ENCODE measurements at places on chromosomes 16 and 17.

- DNase-seq, result no peak
Observed at GRCh38 chr17:17800504-17801021, 36.2 kb downstream of the SREBF1 start.

- no peak for DNase-seq
Observed at GRCh38 chr17:62780269-62780668, 27.8 kb downstream of the MARCHF10 start.

DNA sequence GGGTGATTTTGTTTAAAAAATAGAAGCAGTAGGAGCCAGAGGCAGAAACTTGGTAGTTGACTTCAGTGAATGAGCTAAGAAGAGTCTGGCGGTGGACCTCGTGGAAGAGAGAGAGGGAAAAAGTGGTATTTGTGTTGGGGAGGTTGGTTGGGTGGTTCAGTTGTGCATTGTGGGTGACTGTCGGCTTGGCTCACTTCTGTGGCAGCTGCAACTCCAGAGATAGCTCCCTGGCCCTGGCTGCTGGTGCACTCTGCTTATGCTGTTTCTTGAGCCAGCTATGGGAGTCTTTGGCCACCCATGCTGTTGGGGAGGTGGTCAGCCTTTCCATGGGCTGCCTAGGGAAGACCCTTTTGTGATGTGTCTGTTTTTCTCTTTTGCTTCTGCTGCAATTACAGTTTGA lies 50.4 kb upstream of the CRISPLD2 start:
- DNase-seq, result no peak

GRCh38 chr17:32267690-32268205 lies 2.1 kb downstream of the RHBDL3 start:
- no peak for DNase-seq

DNA sequence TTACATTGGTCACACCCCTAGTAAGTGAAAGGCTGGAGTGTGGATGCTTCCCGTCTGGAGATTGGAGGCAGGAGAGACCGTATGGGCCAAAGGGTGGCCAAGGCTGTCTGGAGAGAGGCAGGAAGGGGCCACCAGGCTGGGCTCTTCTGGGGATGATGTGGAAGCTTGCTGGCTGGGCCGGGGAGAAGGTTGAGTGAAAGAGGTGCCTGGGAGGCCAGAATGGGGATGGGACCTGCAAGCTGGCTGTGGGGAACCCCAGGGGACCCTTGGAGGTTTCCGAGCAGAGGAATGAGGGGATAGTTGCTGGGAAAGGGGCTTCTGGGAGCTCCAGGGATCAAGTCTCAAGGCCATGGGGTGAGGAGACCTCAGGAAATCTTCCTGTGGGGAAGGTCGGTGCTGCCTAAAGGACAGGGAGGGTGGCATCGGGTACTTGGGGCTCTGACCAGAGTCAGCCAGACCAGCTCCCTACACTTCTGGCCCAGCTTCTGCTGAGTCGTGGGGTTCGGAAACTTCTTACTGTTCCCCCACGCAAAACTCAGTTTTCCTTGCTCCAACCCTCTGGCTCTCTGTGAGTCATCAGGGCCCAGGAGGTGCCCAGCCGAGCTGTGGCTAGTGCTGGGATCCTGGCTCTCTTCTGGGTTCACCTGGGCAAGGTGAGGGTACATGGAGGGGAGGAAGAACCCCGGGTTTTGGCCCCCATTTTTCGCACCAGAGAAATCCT lies 3.1 kb downstream of the MRC2 start:
- DNase-seq, result no peak

GRCh38 chr17:77665833-77666232 lies 292.7 kb upstream of the TNRC6C start:
- no peak for DNase-seq

DNA sequence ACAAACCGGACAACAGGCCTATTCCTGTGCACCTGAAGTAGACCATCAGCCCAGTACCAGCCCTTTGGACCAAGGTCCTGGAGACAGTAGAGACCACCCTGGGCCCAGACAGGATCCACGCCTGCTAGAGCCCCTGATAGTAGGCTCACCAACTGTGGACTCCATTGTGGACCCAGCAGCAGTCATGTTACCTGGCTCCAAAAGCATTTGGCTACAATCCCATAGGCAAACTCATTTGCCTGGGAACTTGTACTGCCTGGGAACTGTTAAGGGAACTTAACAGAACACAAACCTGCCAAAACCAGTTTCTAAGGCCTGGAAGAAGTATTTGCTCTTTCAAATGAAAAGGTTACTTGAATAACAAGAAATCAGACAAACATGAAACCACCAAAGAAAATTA lies 10.0 kb upstream of the ACSM1 start:
- no peak for DNase-seq

DNA sequence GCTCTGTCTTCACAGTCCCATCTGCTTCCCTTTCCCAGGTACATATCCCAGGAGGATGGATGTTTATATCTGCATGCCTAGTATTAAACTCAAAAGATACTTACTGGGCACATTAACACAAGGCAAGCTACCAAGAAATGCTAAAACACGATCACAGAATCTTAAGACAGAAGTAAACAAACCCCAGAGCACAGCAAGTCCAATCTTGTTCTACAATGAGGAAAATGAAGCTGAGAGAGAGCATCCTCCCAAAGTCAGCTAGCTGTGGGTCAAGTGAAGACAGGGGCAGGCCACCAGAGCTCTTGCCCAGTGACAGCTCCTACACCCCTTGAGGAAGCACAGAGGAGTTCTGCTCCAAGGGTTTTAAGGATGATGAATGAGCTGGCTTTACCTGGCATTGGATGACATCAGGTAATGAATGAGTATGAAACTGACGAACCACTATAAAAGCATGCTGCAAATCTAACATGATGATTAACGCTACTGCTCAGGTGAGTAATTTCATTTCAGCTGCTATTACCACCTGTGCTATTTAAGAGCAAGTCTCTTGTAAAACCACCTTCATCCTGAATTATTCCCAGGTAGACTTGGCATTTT lies 20.3 kb downstream of the XPO6 start:
- no peak for DNase-seq

DNA sequence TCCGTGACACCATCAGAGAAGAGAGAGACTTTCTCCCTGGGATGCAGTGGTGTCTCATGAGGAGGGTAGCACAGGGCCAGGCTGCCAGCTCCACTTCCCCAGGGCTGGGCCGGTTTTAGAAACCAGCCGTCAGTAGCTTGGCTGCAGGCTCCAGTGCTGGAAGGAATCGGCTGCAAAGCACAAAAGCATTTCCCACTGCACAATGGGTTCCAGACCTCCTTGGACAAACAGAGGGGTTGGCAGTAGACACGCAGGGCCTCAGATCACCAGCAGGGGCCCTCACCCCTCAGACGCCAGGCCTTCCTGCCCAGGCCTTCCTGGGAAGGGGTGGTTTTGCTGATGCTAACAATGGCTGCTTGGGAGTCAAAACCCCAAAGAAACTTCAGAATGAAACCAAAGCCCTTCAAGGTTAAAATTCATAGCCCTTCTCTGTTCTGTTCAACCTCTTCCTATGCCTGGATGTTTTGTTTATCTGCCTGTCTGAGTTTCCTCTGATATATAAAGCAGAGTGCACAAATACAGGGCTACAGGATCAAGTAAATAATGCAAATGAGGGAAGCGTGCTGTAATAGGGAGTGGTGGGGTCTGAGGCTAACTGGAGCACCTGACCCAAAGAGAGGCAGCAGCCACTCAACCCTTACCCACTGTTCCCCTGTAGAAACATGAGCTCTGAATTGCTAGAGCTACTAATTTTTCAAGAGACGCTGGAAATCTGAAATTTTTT lies 26.2 kb downstream of the TEKT5 start:
- no peak for DNase-seq

GRCh38 chr17:68306819-68307218 lies 15.5 kb downstream of the ARSG start:
- DNase-seq, result no peak

GRCh38 chr17:53166731-53167130 lies 656.0 kb upstream of the KIF2B start:
- DNase-seq, result no peak

DNA sequence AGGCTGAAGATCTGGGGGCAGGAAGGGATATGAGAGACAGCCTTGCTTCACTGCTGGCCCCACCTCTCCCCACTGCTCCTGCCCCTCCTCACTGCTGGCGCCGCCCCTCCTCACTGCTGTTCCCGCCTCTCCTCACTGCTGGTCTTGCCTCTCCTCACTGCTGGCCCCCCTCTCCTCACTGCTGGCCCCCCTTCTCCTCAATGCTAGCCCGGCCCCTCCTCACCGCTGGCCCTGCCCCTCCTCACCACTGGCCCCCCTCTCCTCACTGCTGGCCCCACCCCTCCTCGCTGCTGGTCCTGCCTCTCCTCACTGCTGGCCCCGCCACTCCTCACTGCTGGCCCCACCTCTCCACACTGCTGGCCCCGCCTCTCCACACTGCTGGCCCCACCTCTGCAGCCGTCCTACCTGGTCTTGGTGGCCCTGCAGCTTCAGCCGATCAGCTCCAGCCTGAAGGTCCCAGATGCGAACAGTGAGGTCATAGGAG lies 9.5 kb upstream of the PAM16 start:
- no peak for DNase-seq

- no peak for DNase-seq
Observed at GRCh38 chr17:49566668-49567071, 9.0 kb upstream of the NXPH3 start.

DNA sequence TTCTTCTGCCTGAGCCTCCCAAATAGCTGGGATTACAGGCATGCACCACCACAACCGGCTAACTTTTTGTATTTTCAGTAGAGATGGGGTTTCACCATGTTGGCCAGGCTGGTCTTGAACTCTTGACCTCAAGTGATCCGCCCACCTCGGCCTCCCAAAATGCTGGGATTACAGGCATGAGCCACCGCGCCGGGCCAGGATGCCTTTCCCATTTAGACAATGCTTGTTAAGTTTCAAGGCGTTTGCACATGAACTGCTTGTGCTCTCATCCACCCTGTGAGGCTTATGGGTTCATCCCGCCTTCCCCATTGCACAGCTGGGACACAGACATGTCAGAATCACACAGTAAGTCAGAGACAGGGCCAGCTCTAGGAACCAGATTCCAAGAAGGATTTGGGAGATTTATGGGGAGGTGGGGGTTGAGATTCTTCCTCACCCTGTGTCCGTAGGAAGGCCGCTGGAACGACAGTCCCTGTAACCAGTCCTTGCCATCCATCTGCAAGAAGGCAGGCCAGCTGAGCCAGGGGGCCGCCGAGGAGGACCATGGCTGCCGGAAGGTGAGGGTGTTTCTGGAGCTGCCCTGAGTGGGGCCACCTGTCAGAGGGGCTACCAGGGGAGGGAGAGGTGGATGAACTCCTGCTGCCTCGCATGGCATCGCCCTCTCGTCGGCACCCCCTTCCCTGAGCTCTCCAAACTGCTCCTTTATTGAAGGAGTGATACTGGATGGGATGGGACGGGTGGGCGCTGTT lies 46.3 kb downstream of the MRC2 start:
- no peak for DNase-seq

GRCh38 chr16:87417528-87417910 lies 25.4 kb downstream of the MAP1LC3B start:
- DNase-seq, result no peak

GRCh38 chr16:28596840-28597691 lies at the start of gene SULT1A2:
TSS of gene SULT1A2 (minus strand) at chr16:28597050. CDS start at chr16:28595930, 1,120 bp downstream.
- no peak for DNase-seq

DNA sequence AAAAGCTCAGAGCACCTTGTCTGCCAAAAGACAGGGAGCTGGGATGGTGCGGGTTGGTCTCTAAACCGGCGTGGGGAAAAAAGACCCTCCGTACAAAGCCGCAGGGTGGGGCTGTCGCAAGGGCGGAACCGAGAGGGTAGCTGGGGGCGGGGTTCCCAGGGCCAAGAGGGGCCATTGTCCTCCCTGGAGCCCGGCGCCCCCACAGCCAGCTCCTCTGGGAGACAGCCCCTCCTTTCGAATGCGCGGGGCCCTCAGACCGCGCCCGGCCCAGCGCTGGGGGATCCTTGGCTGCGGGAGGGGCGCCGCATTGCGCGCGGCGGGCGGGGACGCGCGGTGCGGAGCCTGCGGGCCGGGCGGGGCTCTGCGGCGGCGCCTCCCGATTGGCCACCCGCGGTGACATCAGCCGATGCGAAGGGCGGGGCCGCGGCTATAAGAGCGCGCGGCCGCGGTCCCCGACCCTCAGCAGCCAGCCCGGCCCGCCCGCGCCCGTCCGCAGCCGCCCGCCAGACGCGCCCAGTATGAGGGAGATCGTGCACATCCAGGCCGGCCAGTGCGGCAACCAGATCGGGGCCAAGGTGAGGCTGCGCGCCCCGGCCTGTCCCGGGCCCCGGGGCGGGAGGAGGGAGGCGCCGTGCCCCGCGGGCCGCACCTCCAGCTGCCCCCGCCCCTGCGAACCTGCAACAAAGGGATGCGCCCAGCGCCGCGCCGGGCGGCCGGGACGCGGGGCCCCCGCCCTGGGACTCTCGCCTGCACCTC lies at the start of gene TUBB3:
Gene TUBB3, plus strand, starts transcription at position 459 of the 756 bp plus-strand sequence. Its CDS starts 60 bp downstream, at position 519.
- DNase-seq, result no peak

GRCh38 chr16:22255335-22255734 lies 41.9 kb upstream of the POLR3E start:
- DNase-seq, result no peak

DNA sequence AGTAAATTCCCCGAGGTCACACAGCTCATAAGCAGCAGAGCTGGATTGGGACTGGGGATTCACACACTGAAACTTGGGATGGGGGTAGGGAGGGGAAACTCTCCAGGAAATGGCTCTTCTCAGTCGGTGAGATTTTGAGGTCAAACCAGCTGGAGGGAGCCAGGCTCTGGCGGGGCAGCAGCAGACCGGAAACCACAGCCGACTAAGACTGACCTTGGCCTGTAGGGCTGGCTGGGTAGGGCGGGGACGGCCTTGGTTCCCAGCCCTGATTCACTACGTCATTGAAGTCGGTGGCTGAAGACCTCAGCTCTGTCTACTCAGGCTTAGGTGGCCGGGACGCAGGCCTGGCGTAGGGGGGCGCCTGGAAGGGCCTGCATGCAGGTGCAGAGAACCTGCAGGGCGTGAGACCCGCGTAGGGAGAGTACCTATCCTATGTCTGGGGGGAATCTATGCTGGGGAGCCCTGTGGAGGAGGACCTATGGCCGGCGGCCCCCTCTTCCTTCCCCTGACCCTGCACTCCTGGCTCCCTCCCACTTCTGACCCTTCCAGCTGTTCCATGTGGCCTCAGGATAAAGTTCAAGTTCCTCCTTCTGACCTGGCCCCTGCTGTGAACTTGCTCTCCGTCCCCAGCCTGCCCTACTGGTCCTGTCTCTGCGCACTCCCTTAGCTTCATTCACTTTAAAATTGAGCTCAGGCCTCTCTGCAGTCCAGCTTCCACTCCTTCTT lies 11.9 kb upstream of the SLC4A1 start:
- peak; percentile 87 for DNase-seq

DNA sequence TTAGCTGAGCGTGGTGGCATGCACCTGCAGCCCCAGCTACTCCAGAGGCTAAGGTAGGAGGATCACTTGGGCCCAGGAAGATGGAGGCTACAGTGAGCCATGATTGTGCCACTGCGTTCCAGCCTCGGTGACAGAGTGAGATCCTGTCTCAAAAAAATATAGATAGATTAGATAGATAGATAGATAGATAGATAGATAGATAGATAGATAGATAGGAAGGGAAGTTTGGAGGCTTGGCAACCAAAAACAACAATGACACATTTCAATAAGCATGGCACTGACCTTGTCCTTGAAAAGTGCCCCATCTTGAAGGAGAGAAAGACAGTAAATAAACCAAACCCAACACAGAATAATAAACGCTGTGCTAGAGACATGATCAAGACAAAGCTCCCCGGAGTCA lies 57.6 kb upstream of the FA2H start:
- no peak for DNase-seq

GRCh38 chr17:2283302-2283701 lies 20.3 kb downstream of the SMG6 start:
- no peak for DNase-seq

- no peak for DNase-seq
Observed at GRCh38 chr17:47009759-47010594, 30.9 kb upstream of the RPRML start.

Measured in right atrium auricular region (tissue), 2 donors.